Activated CD4-positive, alpha-beta T cell treated with anti-CD3 and anti-CD28 coated beads, Interleukin-2, amount 50 U/mL, for 24 hours (primary cell): ENCODE measurements at places on chromosomes 1 and 21.

GRCh38 chr1:1073743-1074587 is at the start of gene RNF223:
Gene RNF223 (minus strand): TSS chr1:1074306. CDS start chr1:1072566, 1,740 bp downstream.
- DNase-seq, result no peak

GRCh38 chr1:185044387-185044786 is 971 bp upstream of the RNF2 start:
- no peak for DNase-seq

DNA sequence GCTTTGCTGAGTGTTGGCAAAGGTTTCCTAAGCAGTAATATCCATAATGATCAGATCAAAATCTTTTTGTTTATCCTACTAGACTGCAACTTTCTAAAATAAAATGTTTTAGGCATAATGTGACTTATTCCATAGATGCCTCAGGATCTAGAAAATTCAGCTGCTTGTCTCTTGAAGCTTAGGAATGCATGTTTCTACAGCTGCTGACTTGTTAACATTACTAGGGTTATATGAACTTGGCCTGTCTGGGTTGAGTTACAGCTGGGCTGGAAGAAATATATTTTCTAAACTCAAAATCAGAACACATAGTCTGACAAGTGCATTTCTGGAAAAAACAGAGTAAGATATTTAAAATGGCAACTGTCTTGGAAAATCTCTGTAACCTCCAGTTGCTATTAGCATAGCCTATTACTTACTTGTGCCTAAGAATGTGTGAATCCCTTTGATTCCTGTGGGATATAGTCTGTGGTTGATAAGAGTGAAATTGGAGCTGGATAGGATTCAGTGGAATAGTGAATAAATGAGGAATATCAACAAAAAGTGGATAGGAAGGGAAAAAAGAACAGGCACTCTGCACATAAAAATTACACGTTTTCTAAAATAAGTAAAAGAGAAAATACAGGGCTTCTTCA is 61.2 kb downstream of the RGS4 start:
- no peak for DNase-seq

DNA sequence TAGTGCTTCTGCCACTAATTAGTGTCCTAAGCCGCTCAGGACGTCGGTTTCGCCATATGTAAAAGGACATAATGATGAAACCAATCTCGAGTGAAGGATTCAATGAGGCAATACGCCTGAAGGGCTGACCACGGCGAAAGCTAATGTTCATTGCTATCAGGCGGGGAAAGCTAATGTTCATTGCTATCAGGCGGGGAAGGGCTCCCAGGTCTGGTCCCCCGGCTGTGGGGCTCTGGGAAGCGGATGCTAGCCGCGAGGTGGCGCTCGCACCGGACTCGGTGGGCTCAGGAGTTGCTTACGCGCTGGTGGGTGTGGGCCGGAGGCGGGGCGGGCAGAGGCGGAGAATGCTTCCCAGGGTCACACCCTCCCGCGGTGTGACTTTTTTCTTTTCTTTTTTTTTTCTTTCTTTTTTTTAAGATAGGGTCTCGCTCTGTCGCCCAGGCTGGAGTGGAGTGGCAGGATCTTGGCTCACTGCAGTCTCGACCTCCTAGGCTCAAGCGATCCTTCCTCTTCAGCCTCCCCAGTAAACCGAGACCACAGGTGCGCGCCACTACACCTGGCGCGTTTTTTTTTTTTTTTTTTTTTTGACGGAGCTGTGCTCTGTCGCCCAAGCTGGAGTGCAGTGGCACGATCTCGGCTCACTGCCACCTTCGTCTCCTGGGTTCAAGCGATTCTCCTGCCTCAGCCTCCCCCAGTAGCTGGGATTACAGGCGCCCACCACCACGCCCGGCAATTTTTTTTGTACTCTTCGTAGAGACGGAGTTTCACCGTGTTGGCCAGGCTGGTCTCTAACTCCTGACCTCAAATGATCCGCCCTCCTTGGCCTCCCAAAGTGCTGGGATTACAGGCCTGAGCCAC is 1.1 kb upstream of the PEAR1 start:
- DNase-seq, result peak; percentile 70

GRCh38 chr1:46480959-46481646 is 8.5 kb upstream of the DMBX1 start:
- no peak for DNase-seq

DNA sequence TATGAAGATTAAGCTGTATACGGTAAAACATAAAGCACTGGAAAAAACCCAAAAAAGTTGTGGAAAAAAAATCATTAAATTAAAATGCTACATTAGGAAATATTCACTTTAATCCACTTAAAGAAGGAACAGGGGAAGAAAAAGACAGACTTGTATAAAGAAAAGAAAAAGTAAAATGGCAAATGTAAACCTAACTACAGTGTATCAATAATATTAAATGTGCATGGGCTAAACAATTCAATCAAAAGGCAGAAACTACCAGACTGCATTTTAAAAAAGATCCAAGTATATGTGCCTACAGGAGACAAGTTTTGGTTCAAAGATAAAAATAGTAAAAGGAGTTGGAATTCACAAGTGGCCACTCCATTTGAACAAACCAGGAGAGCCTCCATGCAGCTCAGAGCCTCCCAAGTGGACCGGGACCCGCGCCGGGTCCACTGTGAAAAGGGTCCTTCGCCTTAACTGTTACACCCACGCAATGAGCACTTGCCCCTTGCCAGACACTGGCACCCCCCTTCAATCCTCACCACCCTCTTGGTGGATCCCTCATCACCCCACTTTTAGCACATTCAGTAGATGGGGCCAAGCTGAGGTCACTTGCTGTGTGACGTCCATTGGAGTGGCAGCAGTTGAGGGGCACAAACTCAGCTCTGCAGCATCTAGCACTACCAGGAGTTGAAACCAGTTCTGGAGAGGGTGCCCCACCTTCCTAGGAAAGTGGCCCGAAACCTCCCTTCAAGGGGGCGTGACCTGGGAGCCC is 898 bp downstream of the C1orf174 start:
- no peak for DNase-seq

DNA sequence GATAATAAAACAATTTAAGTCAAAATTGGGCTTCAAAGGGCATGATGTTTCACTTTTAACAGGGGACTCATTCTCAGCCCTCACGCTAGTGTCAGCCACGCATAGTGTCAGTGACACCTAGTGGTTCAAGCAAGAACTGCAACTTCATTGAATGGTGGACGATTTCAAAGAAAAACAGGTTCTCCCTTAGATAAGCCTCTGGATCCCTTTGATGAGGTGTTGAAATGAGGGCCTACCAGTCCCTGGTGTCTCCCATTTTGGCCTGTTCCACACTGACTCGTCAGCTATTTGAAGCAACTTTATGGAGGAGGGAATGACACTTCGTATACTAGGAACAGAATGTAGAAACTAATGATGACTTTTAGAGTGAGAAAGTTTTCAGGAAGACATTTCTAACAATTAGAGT is 56.2 kb downstream of the FCRL5 start:
- no peak for DNase-seq

GRCh38 chr1:199172171-199173124 is 533.6 kb downstream of the PTPRC start:
- DNase-seq, result no peak

GRCh38 chr1:78247079-78247478 is 201.3 kb downstream of the GIPC2 start:
- no peak for DNase-seq

DNA sequence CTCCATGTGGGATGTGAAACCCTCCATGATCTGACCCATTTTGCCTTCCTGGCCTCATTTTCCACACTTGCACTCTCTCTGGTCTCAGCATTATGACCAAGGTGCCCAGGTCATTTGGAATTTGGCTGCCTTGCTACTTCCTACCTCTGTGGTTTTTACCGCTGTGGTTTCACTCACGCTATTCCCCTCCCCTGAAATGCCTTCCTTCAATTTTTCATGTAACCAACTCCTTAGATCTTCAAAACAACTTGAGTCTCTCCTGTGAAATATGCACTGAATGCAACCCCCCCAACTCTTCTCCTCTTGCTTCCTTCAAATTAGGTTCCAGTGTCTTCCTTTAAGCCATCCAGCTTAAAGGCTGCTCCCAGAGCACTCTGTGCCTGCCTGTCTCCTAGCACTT is 50.1 kb downstream of the PHC2 start:
- DNase-seq, result no peak

- DNase-seq, result peak; percentile 41
These were observed 78.1 kb upstream of the DNAH14 start for GRCh38 chr1:224851210-224851847.

- DNase-seq, result no peak
These were observed 3.5 kb downstream of the KLHDC7A start for GRCh38 chr1:18484276-18484675.

- no peak for DNase-seq
These were observed 7.5 kb upstream of the EVI5 start for GRCh38 chr1:92792340-92792782.

GRCh38 chr21:46020581-46020980 is 39.0 kb downstream of the COL6A1 start:
- DNase-seq, result no peak

DNA sequence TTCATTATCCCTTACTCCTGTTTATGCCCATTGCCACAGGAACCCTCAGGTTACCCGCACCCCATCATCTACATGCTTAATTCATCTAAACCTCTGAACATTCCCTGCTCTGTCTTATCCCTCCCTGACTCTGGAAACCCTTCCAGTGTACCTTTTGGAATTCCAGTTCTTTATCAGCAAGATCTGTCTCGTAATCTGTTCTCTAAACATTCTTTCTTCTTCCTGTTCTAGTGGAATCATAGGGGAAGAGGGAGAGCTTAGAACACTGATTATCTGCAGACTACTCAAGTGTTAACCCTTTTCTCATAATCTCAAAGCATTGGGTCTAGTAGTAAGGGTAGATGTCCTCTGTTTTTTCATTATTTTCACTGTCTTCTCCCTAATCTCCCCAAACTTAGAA is 159.8 kb downstream of the PIK3R3 start:
- DNase-seq, result no peak

DNA sequence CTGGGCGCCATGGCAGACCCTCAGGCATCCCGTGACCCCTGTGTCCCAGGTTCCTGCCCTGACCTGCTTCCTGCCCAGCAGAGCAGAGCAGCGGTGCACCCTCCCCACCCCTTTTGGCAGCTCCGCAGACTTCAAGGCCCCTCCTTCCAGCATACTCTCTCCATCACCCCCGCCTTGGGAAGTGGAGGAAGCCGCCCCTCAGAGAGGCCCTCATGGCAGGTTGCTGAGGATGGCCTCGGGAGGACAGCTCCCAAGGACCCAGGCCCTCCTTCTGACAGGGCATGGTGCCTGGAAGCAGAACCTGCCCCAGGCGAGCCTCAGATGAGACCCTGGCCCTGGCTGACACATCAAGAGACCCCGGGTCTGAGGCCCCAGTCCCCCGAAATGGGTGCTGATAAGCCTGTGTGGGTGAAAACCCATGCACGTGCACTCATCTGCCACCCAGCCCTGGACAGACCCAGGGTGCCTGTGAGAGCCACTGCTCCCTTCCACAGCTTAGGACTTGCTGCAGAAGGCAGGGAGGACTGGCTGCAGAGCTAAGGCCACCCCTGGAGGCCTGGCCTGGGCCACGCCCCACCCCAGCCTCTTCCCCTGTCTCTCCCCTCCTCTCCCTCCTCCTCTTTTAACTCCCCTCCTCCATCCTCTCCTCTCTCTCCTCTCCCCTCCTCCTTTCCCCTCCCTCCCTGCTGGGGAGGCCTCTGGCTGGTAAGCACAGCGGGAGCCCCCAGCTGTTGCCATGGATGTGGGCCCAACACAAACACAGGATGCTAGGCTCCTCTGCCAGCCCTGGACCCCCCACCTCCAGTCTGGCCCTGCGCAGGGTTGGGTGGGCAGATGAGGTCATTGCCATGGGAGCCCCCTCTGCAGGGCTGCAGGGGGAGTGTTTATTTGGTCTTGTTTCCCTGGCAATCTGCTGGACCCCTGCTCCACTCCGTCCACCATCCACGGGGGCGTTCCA is 33.7 kb downstream of the WNT9A start:
- DNase-seq, result no peak

DNA sequence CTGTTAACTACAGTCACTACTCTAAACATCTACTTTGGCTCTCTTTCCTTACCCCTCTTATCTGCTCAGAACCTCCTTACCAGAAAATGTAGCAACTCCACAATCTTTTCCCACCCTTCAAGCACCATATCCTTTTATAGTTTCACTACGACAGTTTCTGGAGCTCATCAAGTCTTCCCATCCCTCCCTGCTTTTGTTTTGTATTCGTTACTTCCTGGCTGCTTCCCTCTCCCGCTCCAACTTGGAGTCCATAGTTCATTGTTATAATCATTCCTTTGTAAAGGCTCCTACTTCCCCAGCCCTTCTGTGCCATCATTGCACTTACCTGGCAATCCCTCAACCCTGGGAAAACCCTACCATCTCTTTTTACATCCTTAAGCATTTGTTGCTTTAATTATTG is 18.0 kb downstream of the MPZL1 start:
- DNase-seq, result no peak

DNA sequence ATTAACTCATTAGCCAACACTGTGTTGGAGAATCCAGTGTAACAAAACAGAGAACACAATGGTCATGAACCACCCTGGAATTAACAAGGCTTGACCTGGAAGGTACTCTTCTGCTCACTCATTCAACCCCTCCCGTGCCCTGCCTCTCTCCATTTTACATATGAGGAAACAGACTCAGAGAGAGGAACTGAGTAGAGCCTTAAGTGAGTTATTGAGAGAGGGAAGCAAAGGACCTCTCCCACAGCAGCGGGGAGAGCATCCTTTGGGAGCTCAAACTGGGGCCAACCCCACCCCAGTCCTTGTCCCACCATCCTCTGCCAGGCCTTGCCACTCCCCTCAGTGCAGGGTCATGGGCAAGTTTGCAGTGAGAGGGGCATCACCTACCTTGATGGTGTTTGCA is 1.4 kb downstream of the S100A12 start:
- no peak for DNase-seq

GRCh38 chr1:161038523-161039153 is at the start of gene TSTD1:
Gene TSTD1 (minus strand): TSS chr1:161038964. CDS start chr1:161038889, 75 bp downstream.
- DNase-seq, result peak; percentile 67

DNA sequence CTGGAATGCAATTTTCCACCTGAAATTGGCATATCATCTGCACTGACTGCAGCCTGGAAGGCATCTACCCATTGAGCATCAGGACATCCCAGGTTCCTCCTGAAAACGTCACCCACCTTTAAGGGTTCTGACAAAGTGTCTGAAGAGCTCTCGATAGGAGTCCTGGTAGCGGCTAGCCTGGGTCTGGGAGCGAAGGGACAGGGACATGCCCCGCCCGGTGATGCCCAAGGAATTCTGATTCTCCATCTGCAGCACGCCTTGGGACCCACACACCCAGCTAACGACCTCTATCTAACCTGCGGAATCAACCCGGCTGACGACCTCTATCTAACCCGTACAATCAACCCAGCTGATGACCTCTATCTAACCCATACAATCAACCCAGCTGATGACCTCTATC is 13.3 kb upstream of the CCDC27 start:
- no peak for DNase-seq

DNA sequence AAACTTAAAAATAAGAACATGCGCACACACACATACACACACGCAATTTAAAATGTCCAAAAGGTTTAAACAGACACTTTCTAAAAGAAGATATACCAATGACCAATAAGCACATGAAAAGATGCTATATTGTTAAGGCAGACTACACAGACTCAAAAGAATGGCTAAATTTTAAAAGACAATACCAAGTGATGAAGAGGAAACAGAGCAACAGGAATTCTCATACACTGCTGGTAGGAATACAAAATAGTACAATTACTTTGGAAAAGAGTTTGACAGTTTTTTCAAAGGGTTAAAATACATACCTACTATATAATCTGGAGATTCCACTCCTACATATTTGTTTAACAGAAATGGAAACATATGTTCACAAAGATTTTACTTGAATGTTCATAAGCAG is 239.6 kb upstream of the SAMSN1 start:
- DNase-seq, result no peak
